Sigmoid colon (tissue), 7 donors: ENCODE measurements at places on chromosomes 5 and 9. TPM values are rescaled to one million over a fixed set of nuclear protein-coding genes. Genes with fewer than 3 reads are reported as not detected.

GRCh38 chr9:121972501-121972981, 120.6 kb downstream of the TTLL11 start:
- H3K4me1 ChIP-seq, result no peaks in the 10 kb centered on the region
- no peaks in the 10 kb centered on the region for H3K27me3 ChIP-seq
- DNase-seq, result no peak

Gene LCN15
- not detected for total RNA-seq

- DNase-seq, result no peak
- peaks cover 14% of the 10 kb centered on the region for H3K4me1 ChIP-seq
- no peak overlapping the region for H3K4me3 ChIP-seq
- no peak overlapping the region for H3K27ac ChIP-seq
- H3K36me3 ChIP-seq, result no peaks in the 10 kb centered on the region
These were observed 228.3 kb downstream of the MAST4 start for GRCh38 chr5:66824476-66824875.

Gene HCN1
- total RNA-seq, result 0.71 TPM

Gene PCDHGA10
- total RNA-seq, result 6.1 TPM

DNA sequence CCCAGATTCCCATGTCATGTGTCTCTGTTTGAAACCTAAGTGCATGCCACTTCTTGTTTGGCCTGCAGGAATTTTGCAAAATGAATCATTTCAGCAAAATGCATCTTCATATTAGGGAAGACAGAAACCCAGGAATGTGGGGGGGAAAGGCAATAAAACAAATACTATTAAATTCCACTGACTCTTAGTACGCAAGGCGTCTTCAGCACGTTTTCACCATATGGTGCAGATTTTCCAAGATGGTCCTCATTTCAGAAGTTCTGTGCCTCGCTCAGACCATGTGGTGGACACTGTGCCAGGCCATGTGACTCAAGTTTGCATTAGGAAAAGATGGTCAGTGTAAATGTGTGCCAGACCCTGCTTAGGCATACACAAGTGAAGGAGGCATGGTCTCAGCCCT, 184.0 kb downstream of the ACTL7B start:
- no peaks in the 10 kb centered on the region for H3K4me1 ChIP-seq
- H3K36me3 ChIP-seq, result no peaks in the 10 kb centered on the region
- no peak overlapping the region for H3K4me3 ChIP-seq
- H3K27me3 ChIP-seq, result no peaks in the 10 kb centered on the region

DNA sequence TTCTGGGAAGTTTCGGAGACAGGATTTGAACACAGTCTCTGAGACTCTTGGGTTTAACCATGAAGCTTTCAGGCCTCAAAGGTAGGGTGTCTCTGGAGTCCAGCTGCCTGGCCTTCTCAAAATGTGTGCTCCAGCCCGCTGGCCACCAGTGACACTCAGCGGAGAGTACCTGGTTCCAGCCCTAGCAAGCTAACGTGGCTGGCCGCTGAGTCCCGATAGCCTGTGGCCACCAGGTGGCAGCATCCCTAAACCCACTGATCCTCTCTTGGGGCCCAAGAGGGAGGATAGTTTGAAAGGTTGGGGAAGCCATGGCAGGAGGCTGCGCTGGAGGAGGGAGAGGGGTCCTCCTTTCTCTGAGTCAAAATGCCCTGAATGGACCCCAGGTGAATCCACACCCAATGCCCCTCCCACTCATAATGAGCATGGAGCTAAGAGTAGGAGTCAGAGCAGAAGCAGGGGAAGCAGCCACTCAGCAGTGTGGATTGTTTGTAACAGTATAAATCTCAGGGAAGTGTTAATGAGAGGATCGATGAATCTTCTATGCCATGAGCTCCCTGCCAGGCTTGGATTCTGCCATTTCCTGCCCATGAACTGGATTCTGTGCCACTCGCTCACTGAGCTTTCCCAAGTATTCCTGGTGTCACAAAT, 5.4 kb upstream of the TIFAB start:
- no peak overlapping the region for H3K27ac ChIP-seq
- H3K36me3 ChIP-seq, result no peaks in the 10 kb centered on the region
- H3K4me3 ChIP-seq, result no peak overlapping the region
- no peaks in the 10 kb centered on the region for H3K4me1 ChIP-seq
- DNase-seq, result peak; percentile 66

GRCh38 chr9:127396808-127397645, at the start of gene SLC2A8:
SLC2A8 (plus strand) TSS chr9:127397169; CDS start chr9:127397231, 62 bp downstream.
- peak; percentile 100 for DNase-seq
- peak within 1 kb of the TSS; percentile 92 for H3K27ac ChIP-seq

- H3K27ac ChIP-seq, result no peak overlapping the region
- H3K27me3 ChIP-seq, result no peaks in the 10 kb centered on the region
- H3K4me3 ChIP-seq, result no peak overlapping the region
- no peaks in the 10 kb centered on the region for H3K36me3 ChIP-seq
- DNase-seq, result no peak
These were observed 39.6 kb downstream of the POC5 start for GRCh38 chr5:75677607-75678006.

Gene TSSK1B
- not detected for total RNA-seq

DNA sequence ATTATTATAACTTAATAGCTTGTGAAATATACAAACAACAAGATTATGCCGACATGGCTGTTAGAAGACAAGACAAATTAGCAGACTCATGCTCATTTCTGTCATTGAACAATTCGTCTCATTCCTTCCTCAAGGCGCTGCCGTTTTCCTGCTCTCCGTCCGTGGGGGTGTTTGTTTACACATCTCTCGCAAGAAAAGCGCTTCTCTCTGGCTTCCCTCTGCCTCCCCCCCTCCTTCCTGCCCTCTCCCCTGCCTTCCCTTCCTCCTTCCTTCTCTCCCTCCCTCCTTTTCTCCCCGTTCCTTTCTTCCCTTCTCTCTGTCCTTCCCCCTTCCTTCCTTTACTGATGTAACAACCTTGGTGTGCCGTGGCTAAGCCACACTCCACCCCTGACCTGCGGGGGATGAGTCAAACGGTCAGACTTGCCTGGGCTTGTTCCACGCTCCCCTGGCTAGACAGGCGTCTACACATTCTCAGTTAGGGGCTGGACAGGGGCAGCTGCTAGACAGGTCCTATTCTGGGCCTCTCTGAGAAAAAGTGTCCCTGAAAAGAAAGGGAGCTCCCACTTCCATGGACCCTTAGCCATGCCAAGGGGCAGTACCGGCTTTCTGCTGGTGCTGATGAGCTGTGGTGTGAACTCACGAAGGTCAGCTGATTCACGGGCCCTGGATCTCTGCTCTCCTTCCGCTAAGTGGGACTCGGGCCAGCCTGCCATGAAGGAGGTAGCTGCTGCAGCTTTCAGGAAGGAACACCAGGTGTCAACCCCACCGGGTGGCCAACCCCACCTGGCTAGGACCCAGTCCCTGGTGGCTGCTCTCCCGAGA, 32.0 kb upstream of the SPTLC1 start:
- H3K27ac ChIP-seq, result peak overlapping the region; percentile 70
- H3K36me3 ChIP-seq, result no peaks in the 10 kb centered on the region
- no peaks in the 10 kb centered on the region for H3K27me3 ChIP-seq
- peaks cover 14% of the 10 kb centered on the region for H3K4me1 ChIP-seq

DNA sequence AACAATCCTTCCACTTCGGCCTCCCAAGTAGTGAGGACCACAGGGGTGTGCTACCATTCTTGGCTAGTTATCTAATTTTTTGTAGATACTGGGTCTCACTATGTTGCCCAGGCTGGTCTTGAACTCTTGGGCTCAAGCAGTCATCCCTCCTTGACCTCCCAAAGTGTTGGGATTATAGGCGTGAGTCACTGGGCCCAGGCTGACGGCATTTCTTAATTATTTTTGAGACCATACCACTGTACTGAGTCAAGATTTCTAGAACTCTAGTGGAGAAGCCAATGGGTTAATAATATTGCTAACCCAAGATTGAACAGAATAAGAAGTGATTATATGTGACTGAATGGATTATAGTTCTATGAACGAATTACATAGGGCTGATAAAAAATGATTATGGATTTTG, 66.7 kb downstream of the TARS1 start:
- H3K36me3 ChIP-seq, result no peaks in the 10 kb centered on the region
- no peaks in the 10 kb centered on the region for H3K4me1 ChIP-seq

- H3K4me3 ChIP-seq, result peak overlapping the region; percentile 78
- H3K36me3 ChIP-seq, result no peaks in the 10 kb centered on the region
- peaks cover 10% of the 10 kb centered on the region for H3K4me1 ChIP-seq
- H3K27ac ChIP-seq, result peak overlapping the region; percentile 92
- peak; percentile 92 for DNase-seq
These were observed 28.6 kb downstream of the PCDH1 start for GRCh38 chr5:141849415-141850243.

Gene FAT2
- not detected for total RNA-seq

Gene CKMT2
- total RNA-seq, result 9.7 TPM

- no peaks in the 10 kb centered on the region for H3K27me3 ChIP-seq
- no peaks in the 10 kb centered on the region for H3K36me3 ChIP-seq
- H3K27ac ChIP-seq, result no peak overlapping the region
- no peaks in the 10 kb centered on the region for H3K4me1 ChIP-seq
These were observed 40.4 kb upstream of the F2RL2 start for GRCh38 chr5:76663573-76663972.

Gene STK32A
- total RNA-seq, result 4.3 TPM

DNA sequence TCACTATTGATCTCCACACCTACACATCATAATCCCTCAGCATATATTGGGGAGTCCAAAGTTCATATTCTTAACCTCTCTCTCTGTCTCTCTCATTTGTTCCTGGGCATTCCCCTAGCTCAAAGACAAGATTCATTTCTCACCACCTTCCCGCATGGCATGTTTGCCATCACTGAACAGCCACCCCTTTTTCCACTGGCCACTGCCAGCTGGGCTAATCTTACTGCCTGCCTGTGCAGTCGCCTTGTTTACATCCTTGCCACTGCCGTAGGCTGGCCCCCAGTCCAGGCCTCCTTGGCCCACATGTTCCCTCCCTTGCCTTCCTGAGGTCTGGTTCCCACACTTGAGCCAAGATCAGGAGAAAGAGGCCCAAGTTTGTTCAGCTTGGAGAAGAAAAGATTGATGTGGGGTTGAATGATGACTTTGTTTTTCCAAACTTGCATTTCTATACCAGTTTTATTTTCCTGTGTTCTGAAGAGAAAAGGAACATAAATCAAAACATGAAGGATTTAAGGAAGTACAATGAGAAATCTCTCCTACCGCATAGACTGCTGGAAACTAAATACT, 80.2 kb downstream of the PLAC8L1 start:
- H3K4me1 ChIP-seq, result no peaks in the 10 kb centered on the region
- no peak overlapping the region for H3K27ac ChIP-seq
- H3K4me3 ChIP-seq, result no peak overlapping the region
- DNase-seq, result no peak
- H3K27me3 ChIP-seq, result no peaks in the 10 kb centered on the region

DNA sequence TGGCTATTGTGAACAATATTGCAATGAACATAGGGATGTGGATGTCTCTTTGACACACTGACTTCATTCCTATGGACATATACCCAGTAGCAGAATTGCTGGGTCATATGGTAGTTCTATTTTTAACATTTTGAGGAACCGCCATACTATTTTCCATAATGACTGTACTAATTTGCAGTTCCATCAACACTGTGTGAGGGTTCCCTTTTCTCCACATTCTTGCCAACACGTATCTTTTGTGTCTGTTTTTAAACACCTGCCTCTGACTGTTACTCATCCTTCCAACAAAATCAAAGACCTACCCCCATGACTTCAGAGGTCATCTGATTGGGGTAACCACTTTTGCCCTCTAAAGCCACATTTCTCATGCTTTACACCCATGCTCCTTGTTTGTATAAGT, 133.5 kb downstream of the MED27 start:
- no peaks in the 10 kb centered on the region for H3K27me3 ChIP-seq
- no peaks in the 10 kb centered on the region for H3K4me1 ChIP-seq
- no peak overlapping the region for H3K4me3 ChIP-seq
- H3K27ac ChIP-seq, result no peak overlapping the region
- no peak for DNase-seq

GRCh38 chr5:92613546-92613945, 967.5 kb downstream of the NR2F1-AS1 start:
- H3K36me3 ChIP-seq, result no peaks in the 10 kb centered on the region
- no peaks in the 10 kb centered on the region for H3K4me1 ChIP-seq
- DNase-seq, result no peak
- no peak overlapping the region for H3K27ac ChIP-seq
- no peak overlapping the region for H3K4me3 ChIP-seq

GRCh38 chr5:115267617-115268016, 4.9 kb upstream of the PGGT1B start:
- H3K27ac ChIP-seq, result no peak overlapping the region
- H3K4me3 ChIP-seq, result no peak overlapping the region
- H3K36me3 ChIP-seq, result peaks cover 19% of the 10 kb centered on the region

DNA sequence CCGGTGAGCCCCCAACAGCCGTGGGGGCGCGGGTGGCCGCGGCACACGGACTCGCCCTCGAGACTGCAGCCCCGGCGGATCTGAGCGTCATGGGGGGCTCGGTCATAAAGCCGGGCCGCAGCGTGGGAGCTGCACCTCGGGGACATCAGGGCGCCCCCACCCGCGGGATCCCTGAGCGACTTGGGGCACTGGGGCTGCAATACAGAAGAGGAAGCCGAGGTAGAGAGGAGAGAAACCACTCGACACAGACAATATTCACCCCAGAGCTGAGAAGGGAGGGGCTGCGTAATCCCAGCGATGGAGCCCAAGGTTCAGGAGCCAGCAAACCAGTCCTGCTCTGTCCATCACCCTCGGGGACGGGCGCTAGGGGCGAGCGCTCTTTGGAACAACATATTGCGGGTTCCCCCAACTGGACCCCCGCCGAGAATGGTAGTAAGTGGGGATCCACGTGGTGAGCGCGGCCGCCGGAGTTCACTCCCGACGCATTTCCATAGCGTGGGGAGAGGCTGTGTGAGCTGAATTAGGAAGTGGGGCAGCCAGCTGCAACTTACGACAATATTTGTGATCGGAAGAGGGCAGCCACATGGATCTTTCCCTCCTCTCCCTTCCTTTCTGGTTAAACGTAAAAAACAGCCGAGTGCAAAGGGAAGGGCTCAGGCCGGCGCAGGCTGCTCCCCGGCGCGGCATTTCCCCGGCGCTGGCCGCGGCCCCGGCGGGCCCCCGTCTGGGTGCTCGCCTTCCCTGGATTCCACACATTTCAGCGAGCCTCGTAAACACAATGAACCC, 9.9 kb downstream of the PTCH1 start:
- H3K27ac ChIP-seq, result peak overlapping the region; percentile 92
- H3K27me3 ChIP-seq, result no peaks in the 10 kb centered on the region
- no peaks in the 10 kb centered on the region for H3K36me3 ChIP-seq

Gene TIMD4
- not detected for total RNA-seq

GRCh38 chr9:89888677-89889076, 283.9 kb downstream of the GADD45G start:
- H3K36me3 ChIP-seq, result no peaks in the 10 kb centered on the region
- no peak for DNase-seq
- no peak overlapping the region for H3K4me3 ChIP-seq

GRCh38 chr5:118379470-118379869, 608.9 kb downstream of the DTWD2 start:
- no peak overlapping the region for H3K4me3 ChIP-seq
- DNase-seq, result no peak
- no peaks in the 10 kb centered on the region for H3K36me3 ChIP-seq

Gene JAKMIP2
- total RNA-seq, result 3.1 TPM

DNA sequence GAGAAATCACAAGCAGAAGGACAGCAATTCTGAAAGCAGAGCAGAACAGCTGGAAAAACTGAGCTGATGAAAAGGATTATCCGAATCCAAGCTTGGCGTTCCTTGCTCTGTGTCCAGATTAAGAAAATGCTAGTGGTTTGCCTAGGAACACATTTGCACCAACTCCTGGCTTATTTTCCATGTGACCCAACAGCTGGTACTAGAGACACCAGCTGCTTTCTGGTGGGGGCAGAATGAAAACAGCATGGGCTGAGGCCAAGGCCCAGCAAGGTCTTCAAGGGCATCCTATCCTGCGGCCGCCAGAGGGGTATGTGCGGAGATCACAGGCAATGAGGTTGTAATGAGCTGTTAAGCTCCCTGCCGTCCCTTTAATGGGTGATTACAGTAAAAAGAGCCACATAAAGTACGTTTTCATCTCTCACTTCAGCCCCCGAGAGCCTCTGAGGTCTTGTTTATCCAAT, 131.5 kb downstream of the DOCK8 start:
- no peaks in the 10 kb centered on the region for H3K4me1 ChIP-seq
- no peaks in the 10 kb centered on the region for H3K36me3 ChIP-seq
- H3K4me3 ChIP-seq, result no peak overlapping the region
- H3K27ac ChIP-seq, result no peak overlapping the region

Gene ORM2
- total RNA-seq, result not detected
